ENCODE measurements at places on chromosomes 6 and 20.

GRCh38 chr6:88124925-88125557 is 41.1 kb downstream of the CNR1 start:
- DNase-seq = no peak

DNA sequence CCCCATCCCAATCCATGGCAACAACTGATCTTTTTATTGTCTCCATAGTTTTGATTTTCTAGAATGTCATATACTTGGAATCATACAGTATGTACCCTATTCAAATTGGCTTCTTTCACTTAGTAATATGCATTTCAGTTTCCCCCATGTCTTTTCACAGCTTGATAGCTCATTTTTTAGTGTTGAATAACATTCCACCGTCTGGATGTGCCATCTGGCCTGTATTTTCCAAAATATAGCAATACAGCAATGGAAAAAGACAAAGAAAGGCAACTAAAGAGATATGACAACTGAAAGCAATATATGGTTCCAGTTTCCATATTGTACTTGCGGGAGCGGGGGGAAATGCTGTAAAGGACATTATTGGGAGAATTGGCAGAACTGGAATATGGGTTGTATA is 166.4 kb upstream of the NT5E start:
- no peak for DNase-seq

DNA sequence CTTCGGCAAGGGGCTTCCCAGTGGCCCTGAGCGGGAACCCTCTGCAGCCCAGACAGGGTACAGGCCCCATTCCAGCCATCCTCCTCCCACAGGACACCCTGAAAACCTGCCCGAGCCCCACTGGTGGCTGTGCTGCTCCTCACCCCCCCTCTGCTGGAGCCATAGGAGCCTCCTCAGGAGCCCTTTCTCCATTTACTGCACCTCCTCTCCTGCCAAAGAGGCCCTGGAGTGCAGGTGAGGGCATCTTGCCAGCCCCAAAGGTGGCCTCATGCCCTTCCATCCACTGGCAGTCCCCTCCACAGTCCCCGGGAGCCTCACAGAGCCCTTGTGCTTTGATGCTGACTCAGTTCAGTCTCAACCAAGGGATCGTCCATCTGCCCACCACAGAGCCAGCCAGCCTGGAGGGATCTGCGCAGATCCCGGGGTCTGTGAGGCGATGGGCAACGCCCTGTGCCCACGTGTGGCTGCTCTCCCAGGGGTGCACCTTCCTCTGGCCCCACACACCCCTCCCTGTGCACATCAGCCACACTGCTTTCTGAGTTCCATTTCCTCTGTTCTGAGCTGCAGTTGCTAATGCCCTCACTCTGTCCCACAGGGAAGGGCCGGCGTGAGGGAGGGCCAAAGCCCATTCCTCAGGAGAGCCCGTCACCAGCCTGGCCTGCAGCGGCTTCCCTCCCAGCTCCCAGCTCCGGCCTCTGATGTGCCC is 228.5 kb downstream of the DLL1 start:
- no peak for DNase-seq

GRCh38 chr6:167730441-167730840 is 96.3 kb upstream of the AFDN start:
- DNase-seq = no peak

DNA sequence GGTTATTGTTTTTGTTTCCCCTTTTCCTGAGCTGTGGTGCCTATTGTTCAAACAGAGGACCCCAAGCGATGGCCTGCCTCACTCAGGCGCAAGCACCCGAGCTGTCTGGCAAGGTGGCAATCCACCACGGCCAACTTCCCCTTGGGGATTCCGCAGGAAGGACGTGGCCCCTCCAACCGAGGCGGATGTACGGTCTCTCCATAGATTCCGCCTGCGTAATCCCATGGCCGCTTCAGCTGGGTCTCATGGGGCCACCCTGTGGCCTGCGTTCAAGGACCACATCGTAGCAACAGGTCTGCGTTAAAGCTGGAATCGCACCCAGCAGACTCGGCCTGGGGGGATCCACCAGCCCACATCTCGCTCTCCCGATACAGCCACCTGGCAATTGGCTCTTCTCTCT is 79.9 kb downstream of the CEBPB start:
- DNase-seq = no peak

DNA sequence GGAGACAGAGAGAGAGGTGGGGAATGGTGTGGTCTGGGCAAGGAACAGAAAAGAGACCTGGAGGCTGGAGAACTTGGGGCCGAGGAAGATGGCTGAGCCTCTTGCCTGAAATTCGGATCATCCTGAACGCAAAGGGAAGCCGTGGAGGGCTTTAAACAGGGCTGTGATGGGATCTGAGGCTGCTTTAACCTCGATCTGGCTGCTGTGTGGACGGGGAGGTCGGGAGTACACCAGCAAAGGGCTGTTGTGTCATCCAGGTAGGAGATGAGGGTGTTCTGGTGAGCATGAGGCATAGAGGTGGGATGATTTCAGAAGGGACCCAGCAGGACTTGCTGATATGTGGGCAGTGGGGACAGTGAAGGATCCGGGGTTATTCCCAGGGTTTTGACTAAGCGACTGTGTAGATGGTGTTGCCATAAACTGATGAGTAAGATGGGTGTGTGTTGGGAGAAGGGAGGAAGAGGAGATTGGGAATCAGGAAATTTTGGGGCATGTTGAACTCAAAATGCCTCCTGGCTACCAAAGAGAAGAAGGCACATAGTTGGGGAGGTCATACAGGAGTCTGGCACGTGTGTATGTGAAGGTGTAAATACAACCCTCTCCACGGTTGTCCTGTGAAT is 158.5 kb downstream of the NFATC2 start:
- no peak for DNase-seq

DNA sequence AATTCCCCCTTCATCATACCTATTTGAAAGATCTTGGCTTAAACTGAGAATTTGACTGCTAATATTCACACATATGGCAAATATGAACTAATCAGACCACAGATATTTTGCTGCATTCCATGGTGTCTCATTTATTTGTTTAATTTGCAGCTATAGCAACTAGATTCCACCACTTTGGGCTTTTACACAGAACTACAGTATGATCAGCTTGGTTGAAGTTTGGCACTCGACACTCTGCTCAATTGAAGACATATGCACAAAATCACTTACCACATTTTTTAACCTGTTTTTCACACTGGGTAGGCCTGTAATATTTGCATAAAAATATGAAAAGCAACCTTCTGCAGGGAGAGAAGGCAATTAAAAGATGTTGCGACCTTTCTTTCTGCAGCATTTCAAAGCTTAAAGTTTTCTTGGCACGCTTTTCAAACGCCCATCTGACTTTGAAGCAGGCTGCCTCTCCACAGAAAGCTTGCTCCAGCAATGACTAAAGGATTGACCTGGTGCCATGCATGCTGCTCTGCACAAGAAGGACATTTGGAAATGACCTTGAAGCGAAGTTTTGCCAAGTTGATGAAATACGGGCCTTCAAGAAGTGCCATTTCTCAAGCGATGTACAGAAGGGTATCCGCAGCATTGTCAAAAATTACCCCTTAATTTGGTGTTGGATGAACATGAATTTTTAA is 126.7 kb downstream of the AIG1 start:
- no peak for DNase-seq

GRCh38 chr20:10470276-10470675 is 35.2 kb downstream of the SLX4IP start:
- DNase-seq = no peak

GRCh38 chr6:87105823-87106222 is 10.9 kb upstream of the CGA start:
- DNase-seq = no peak

DNA sequence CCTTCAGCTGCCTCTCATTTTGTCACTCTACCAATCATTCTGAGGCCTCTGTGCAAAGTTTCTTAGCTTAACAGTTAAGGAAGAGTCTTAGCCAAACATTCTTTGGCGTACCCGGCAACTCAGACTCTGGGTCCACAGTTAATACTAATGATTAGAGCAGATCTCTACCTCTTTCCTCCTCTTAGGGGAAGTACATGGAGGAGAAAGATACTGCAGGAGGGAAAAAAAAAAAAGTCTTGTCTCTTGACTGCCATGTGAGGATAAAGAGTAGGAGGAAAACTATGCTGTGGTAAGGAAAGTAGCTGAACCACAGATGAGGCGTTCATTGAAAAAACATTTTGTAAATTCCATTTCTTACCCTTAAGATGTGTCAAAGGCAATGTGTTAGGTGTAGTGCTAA is 44.0 kb upstream of the MARCKS start:
- DNase-seq = no peak

DNA sequence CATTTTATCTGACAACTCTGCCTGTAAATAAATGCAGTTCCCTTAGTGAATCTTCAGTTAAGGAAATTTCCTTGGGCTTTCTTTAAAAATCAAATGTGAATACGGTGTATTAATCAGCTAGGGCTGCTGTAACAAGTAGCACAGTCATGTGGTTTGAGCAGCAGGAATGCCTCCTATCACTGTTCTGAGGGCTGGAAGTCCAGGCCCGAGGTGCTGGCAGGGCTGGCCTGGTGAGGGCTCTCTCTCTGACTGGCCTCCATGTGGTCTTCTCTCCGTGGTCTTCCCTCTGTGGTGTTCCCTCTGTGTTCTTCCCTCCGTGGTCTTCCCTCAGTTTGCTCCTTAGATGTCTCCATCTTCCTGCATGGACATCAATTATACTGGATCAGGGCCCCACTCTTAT is 124.1 kb downstream of the SMOC2 start:
- no peak for DNase-seq

DNA sequence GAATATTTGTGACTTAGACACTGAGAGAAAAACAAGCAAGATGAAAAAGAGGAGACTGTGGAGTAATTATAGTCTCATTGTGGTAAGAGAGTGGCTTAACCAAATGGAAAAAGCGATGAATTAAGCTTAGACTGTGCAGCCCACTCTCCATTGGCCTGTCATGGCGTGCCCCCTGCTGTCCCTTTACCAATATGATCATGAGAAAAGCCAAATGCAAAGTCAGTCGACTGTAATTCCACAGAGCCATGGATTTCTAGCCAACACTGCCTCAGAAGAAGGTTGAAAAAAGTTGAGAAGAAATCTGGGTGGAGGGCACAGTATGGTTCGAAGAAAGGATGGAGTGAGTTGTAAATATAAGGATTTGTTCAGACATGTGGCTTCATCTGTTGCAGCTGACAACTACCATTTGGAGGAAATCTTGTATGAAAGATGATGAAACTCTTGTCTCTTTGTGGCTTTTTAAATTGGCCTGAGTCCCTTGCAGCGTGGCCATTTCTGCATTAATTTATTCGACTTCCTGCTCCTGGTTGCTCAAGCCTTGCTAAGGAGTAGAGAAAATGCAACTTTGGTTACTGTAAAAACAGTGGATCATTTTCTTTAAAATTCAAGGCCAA is 251.4 kb downstream of the DOK5 start:
- no peak for DNase-seq

- DNase-seq = no peak
Observed at GRCh38 chr6:43636308-43636659, 644 bp downstream of the MAD2L1BP start.

GRCh38 chr6:108497883-108498282 is 62.8 kb upstream of the FOXO3 start:
- no peak for DNase-seq

- DNase-seq = no peak
Observed at GRCh38 chr6:157961832-157962575, 19.7 kb upstream of the SYNJ2 start.

DNA sequence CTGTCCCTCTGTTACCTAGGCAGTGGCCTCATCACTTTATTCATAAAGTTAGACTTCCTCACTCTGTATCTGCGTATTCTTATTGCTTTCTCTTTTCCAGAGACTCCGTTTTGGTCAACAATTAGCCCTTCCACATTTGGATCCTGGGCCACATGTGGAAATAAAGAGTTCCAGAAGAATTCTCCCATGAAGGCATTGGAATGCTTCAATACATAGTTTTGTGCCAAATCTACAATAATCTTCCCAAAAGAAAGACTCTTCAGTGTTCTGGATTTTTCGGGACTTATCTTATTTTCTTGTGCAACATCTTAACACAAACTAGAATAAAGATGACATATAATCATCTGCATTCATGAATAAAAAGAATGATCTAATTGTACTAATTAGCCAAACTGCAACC is 187.7 kb upstream of the BMP2 start:
- DNase-seq = no peak

GRCh38 chr6:44712353-44713111 is 325.0 kb downstream of the CDC5L start:
- DNase-seq = no peak

DNA sequence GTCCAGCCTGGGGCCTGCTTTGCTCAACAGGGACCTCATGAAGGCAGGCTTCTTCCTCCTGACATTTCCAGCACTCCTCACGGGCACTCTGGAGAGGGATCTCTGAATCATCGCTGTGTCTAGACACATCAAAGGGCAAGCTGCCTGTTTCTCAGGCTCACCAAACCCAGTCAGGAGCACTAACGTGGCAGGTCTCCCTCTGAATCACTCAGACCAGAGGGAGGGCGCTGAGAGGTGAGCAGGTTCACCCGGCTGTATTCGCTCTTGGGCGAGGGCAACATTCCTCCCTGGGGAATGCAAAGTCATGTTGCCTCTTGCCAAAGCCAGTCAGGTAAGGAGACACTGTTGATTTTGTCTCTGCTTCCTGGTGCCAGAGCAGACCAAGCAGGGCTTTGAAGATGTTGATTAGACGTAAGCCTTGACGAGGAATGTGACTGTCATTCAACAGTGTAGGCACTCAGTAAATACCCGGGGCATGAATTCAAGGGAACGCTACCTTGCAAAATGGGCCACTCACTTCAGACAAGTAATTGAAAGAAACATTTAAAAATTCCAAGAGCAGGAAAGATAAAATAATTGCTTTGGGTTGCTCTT is 50.1 kb downstream of the CYP24A1 start:
- DNase-seq = no peak
